ENCODE measurements at places on chromosomes 1 and 21.

DNA sequence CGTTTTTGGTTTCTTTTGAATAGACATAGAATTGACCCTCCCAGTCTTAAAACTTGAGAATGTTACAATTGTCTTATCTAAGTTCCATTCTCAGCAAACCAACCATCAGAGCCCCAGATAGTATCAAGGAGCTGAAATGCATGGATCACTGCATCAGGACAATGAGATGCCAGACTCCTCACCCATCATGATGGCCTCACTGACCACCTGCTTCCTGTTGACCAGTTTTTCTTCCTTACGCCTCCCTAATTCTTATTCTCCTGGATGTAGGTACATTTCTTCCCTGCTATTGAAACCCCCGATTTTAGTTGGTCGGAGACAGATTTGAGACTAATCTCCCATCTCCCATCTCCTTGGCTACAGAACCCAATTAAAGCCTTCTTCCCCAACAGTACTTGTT, 17.7 kb downstream of the MATN1 start:
- no peak for DNase-seq

DNA sequence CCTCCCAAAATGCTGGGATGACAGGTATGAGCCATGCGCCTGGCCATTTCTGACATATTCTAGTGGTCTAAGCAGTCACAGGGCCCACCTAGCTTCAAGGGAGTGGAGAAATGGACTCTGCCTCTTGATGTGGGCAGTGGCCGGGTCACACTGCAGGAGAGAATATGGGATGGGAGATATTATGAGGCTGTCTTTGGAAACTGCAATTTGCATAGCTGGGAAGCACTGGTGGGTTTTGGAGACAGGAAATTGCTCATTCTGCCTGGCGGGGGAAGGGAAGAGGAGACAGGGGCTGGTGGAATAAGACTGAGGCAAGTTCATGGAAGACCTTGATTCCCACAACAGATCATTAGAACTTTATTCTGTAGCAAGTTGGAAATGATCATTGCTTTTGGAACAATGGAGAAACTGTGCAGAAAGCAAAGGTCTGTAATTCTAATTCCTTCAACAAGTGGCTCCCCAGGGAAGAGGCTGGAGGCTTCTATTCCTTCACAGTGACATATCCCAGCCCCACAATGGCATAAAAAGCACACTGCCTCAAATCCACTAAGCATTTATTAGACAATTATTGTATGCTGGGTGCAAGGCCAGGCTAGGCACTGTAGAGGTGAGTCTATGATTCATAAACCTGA, 10.5 kb downstream of the NCMAP start:
- no peak for DNase-seq

DNA sequence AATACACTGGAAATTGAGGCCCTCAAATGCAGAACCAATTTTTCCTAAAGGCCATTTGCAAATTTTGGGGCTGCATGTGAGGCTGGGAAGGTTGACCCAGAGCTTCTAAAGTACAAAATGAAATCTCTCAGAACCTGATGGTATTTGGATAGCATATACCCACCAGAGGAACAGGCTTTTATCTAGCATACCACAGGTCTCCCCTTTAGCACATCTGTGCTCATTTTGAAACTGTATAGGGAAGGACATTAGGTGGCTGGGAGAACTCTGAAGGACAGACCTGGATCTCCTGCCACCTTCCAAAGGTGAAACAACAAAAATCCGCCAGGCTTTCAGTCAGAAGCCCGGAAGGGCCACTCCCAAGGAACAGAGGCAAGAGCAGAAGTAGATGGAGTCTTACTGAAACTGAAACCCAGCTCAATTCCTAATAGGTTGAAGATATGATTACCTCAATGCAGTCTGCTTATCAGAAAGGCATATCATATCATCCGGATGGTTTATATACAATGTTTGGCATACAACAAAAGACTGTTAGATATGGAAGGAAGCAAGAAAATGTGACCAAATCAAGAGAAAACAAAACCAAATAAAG, 11.6 kb downstream of the CD55 start:
- DNase-seq = no peak

- DNase-seq = no peak
Measured at GRCh38 chr1:6152181-6152580, 27.9 kb downstream of the CHD5 start.

GRCh38 chr1:100350787-100351094, 1.6 kb upstream of the CDC14A start:
- DNase-seq = no peak

GRCh38 chr1:67648582-67649326, 36.2 kb upstream of the GADD45A start:
- DNase-seq = no peak

DNA sequence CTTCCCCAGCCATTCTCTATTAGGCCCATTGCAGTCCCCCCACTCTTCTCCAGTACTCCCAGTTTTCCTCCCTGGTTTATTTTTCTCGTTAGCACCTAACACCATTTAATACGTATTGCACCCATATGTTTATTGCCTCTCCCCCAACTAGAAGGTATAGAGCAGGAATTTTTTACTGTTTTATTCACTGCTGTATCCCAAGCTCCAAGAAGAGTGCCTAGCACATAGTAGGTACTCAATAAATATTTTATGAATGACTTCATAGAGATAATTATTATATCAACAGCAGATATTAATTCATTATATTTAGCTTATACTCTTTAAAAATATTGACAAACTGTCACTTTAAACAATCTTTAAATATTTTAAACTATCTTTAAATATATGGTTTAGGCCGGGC, 5.7 kb upstream of the ACOT7 start:
- no peak for DNase-seq

DNA sequence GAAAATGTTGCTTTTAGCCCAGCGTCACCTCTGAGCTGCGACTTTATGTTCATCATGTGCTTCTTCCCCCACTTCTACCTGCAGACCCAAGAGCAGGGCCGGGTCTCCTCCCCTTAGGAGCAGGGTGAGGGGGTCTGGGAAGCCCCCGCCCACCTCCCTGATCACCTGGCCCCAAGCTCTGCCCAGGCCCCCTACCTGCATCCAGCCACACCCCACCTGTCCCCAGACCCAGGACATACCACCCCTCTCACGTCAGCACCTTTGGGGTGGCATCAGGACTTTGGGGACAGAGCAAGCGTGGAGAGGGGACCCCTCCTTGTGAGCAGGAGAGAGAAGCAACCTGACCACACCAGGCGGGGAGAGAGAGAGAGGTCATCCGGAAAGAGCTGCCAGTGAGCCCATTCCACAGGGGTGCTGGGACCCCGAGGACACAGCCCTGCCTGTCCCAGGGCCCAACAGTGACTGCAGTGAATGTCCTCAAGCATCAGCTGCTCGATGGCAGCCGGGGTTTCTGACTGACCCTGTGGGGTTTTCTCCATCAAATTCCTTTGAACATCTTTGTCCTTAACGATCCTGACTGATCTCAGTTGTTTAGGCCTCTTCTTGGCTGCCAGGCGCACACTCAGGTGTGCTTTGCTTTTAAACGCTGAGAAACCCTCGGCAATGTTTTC, 42.8 kb upstream of the COL18A1 start:
- no peak for DNase-seq

- no peak for DNase-seq
Measured at GRCh38 chr1:239388159-239388485, 1.8 kb downstream of the CHRM3 start.

GRCh38 chr1:67611846-67612245, 73.2 kb upstream of the GADD45A start:
- no peak for DNase-seq

DNA sequence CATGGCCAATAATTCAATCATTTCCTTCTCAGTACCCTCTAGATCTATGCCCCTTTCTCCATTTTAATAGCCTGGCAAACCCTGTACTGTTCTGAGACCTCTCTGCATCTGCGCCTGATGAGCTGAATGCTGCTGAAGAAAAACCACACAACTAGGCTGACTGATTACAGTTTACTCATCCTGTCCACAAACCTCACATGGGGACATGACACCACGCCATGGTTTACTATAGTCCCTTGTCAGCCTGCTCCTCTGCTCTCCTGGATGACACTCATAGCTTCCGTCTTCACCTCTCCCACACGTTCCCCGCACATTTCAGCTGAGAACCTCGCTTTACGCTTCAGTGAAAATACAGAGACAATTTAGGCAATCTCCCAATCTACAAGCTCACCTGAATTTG, 59.7 kb downstream of the DESI2 start:
- no peak for DNase-seq

DNA sequence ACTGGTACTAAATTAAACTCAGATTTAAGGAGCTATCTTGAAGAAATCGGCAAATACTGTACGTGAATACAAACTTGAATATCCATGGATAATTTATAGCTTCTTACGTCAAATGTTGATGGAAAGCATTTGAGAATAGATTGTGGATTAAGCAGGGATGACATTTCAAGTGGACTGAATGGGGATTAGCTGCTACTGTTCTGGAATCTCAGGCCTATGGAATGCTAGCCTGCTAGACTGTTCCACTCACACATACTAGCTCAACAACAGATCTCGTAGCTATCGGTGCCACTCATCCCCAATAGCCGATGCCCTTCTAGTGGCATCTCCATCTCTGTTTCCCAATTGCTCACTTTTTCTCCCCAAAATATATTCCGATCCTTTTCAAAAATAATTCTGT, 62.0 kb upstream of the USP25 start:
- no peak for DNase-seq

DNA sequence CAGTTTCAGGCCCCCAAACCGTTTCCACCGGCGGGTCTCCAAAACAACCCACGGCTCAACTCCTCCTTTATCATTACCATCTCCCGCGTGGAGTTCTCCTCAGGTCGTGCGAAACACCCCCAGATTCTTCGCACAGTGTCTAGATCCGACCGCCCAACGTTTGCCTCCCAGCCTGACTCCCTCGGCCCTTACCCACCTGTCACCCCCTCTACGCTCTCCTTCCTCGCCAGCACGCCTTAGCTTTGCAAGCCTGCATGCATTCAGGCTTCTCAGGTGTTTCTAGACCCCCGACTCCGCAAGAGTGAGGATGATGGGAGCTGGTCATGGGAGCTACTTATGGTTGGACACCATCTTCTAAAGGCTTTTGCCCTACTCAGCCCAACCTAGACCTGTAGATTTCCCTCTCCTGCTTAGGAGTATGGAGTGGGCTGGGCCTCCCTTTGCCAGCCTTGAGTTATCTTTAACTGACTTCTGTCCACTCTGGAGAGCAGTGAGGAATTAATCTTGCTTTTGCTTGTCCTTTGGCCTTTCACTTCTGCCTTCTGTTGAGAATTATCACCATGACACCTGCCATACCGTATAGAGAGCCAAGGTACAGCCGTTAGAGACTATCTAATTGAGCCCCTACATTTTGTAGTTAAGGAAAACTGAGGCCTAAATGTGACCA, 865 bp downstream of the ATP5IF1 start:
- DNase-seq = no peak

- no peak for DNase-seq
Measured at GRCh38 chr1:47569681-47570470, 132.0 kb downstream of the FOXD2 start.

- no peak for DNase-seq
Measured at GRCh38 chr1:155320252-155320651, 442 bp upstream of the RUSC1 start.

GRCh38 chr1:12472798-12473551, 145.0 kb downstream of the DHRS3 start:
- no peak for DNase-seq

GRCh38 chr1:217542136-217542777, 88.6 kb downstream of the GPATCH2 start:
- DNase-seq = no peak

DNA sequence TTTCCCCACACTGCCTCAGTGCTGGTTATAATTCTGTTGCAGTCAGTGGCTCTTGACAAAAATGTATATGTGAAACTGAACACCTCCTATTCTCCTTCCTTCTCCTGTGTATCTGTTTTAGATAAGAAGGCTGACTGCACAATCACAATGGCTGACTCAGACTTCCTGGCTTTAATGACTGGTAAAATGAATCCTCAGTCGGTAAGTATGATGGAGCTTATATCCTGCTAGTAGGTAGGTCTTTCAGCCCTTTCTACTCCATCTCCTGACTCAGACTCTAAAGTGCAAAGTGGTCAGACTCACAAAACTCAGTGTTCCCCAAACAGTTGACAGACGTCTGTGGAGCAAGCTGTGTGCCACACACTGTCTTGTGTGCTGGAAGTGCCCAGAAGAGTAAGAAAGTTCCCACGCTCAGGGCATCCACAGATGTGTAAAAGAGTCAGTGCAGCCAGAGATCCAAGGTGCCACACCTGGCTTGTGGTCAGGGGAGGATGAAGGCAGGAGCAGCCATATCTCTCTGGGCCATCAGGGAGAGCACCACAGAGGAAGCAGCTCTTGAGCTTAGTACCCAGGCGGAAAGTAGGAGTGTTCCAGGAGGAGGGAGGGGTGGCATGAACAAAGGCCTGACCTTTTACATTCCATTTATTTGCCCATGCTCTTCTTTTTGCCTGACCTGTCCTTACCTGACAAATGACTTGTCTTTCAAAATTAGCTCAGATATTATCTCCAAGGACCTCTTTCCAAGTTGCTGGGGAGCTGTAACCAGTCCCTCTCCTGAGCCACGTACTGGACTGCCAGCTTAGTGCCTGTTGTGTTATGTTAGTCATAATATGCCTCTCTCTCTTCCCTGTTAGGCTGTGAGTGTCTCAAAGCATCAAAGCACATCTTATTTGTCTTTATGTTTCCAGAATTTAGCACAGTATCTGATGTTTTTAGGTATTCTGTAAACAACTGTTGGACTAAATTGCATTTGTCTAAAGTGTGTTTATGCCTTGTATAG, 14.0 kb upstream of the PODN start:
- DNase-seq = no peak

- DNase-seq = no peak
Measured at GRCh38 chr21:44648557-44649311, 2.5 kb downstream of the KRTAP10-11 start.

DNA sequence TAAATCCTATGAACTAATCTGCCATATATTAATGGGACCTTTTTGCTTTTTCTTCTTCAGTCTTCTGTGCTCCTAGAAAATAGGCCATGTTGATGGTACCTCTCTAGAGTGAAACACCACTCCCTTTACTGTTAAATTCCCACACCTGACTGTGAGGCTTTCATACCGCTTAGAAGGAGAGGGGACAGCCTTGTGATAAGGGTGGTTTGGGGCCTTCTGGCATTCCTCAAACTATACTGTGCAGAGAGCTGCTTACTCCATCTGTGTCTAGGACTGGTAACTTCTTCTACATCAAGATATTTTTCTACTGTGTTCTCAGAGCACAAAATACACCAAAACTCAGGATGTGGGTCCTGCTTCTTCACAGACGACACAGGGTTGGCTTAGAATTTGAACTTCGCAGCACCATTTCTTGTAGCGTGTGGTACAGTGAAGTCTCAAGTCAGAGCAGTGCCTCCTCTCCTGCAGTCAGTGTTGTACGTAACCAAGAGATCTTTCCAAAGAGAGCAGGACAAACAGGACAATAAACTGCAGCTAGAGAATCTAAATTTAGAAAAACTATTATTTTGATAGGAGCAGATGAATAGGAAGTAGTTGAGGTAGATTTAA, 43.8 kb downstream of the MACO1 start:
- DNase-seq = no peak

DNA sequence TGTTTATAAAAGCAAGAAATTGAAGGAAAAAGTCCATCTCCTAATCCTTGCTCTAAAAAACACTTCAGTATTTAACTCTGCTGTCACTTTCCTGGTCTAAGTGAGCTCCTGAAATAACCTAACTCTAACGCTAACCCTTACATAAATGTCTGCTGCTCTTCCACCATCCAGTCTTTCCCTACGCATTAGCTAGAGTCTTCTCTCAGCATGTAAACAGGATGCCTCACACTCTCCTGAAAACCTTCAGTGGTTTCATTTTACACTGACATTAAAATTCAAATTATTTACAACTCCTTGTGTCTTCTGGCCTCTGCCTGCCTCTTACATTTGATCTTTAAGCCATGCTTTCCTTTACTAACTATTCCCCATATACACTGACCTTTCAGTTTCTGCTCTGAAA, 697.6 kb upstream of the CXADR start:
- DNase-seq = no peak
